HFFc6 (cell line): ENCODE measurements at places on chromosomes 11 and 22. TPM values are rescaled to one million over a fixed set of nuclear protein-coding genes. Genes with fewer than 3 reads are reported as not detected.

- no peaks in the 10 kb centered on the region for H3K36me3 ChIP-seq
- no peak overlapping the region for H3K27ac ChIP-seq
- no peak for DNase-seq
- no peaks in the 10 kb centered on the region for H3K4me1 ChIP-seq
Measured at GRCh38 chr22:46673205-46673604, 53.0 kb downstream of the GRAMD4 start.

DNA sequence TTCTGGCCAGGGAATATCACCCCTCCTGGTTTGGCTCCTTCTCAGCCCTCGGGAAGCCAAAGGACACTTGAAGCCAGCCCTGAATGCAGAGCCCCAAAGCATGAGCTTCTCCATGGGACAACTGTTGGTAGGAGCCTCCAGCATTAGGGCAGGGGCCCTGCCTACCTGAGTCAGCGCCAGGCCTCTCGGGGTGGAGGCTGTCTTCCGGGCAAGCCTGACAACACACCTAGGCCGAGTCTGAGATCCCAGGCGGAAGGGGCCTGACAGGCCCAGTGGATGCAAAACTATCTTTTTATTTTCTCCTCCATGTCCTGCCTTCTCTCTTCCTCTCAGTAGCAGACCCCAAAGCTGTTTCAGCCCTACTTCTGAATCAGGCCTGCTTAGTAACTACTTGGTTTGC is 27.6 kb downstream of the RCOR2 start:
- H3K4me1 ChIP-seq, result peaks cover 24% of the 10 kb centered on the region
- DNase-seq, result no peak
- H3K4me3 ChIP-seq, result no peak overlapping the region
- H3K27me3 ChIP-seq, result peaks cover 6% of the 10 kb centered on the region

The SLC6A5 gene
- total RNA-seq, result not detected in 3 replicates

DNA sequence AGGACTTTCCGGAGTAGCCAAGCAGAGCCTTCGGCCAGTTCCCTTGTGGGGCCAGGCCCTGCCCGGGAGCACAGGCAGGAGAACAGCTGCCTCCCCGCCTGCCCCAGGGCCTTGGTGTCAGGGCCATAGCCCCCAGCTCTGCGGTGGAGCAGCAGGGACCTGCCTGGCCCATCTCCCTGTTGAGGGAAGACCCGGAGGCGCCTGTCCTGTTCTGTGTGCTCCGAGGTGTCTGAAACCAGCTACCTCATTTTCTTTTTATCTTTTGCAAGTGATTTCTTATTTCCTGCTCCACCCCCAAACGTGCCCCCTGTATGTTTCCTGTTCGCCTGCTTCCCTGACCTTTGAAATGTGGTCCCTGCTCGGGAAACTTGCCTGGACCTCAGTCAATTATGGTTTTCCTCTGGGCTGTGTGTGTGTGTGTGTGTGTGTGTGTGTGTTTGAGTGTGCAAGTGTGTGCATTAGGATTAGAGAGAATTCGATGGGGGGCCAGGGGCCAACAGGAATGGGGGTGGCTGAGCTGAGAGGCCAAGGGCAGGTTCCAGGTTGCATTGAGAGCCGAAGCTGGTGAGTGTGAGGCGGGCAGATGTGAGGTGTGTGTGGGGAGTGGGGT is 19.1 kb downstream of the LRP5 start:
- no peaks in the 10 kb centered on the region for H3K36me3 ChIP-seq
- H3K4me1 ChIP-seq, result no peaks in the 10 kb centered on the region
- no peak overlapping the region for H3K4me3 ChIP-seq
- peaks cover 16% of the 10 kb centered on the region for H3K27me3 ChIP-seq
- no peak overlapping the region for H3K27ac ChIP-seq

DNA sequence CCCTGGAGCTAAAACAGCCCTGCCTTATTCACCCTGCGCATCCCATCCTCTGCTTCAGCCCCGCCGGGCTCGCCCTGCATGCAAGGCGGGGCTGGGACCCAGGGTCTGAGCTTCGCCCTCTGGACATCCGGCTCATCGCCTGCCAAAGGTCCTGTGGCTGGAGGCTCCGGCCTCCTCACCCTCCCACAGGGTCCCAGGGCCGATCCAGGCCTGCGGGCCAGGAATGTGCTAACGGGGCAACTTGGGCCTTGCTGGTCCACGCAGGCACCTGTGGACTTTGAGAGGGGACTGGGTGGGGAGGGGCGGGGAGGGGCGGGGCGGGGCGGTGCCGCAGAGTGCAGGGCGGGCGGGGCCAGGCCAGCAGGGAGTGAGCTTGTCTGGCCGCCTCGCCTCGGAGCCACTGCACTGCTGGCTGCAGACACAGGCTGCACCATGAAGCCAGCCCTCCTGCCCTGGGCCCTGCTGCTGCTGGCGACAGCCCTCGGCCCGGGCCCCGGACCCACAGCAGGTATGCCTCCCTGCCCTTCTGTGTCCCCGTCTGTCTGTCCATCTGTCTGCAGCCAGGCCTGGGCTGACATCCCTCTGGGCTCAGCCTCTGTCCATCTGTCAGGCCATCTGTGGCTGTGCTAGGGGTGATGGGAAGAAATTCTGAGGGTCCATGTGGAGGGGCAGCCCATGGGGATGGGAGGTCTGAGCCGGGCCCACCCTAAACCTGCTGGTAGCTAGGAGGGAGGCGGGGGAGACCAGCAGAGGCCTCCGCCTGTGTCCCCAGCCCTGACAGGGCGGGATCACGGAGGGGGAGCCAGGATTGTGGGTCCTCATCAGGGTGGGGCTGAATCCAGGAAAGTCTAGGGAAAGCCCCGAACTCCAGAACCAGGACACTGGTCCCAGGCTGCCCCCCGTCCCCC is at the start of gene SUSD2:
Gene SUSD2 (plus strand): TSS at position 400 of the 908 bp plus-strand sequence. CDS start 33 bp downstream, at position 433.
- no peak for DNase-seq
- no peaks in the 10 kb centered on the region for H3K36me3 ChIP-seq
- H3K4me3 ChIP-seq, result no peak within 1 kb of the TSS
- no peak within 1 kb of the TSS for H3K27ac ChIP-seq
- no peaks in the 10 kb centered on the region for H3K4me1 ChIP-seq

- H3K36me3 ChIP-seq, result no peaks in the 10 kb centered on the region
- no peak for DNase-seq
- H3K27ac ChIP-seq, result peak overlapping the region; percentile 76
- H3K4me1 ChIP-seq, result peaks cover 45% of the 10 kb centered on the region
- H3K4me3 ChIP-seq, result no peak overlapping the region
- no peaks in the 10 kb centered on the region; the same call in 1 of the 2 replicates for H3K27me3 ChIP-seq
Measured at GRCh38 chr11:86161837-86162236, 82.7 kb upstream of the EED start.

The CD3D gene
- not detected in 3 replicates for total RNA-seq

DNA sequence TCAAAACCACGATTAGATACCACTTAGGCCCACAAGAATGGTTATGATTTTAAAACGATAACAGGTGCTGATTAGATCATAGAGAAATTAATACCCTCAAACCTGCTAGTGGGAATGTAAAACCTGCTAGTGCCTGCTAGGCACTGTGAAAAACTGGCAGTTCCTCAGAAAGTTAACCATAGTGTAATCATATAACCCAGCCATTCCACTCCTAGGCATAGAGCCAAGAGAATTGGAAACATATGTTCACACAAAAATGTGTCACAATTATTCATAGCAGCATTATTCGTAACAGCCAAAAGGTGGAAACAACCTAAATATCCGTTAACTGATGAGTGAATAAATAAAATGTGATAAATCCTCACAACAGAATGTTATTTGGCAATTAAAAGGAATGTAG is 122.2 kb upstream of the SYN3 start:
- no peak overlapping the region for H3K4me3 ChIP-seq
- no peaks in the 10 kb centered on the region for H3K4me1 ChIP-seq
- H3K27ac ChIP-seq, result no peak overlapping the region
- no peaks in the 10 kb centered on the region for H3K36me3 ChIP-seq
- no peaks in the 10 kb centered on the region for H3K27me3 ChIP-seq

GRCh38 chr22:46259374-46259773 is 3.8 kb downstream of the PKDREJ start:
- H3K27ac ChIP-seq, result no peak overlapping the region
- DNase-seq, result no peak

DNA sequence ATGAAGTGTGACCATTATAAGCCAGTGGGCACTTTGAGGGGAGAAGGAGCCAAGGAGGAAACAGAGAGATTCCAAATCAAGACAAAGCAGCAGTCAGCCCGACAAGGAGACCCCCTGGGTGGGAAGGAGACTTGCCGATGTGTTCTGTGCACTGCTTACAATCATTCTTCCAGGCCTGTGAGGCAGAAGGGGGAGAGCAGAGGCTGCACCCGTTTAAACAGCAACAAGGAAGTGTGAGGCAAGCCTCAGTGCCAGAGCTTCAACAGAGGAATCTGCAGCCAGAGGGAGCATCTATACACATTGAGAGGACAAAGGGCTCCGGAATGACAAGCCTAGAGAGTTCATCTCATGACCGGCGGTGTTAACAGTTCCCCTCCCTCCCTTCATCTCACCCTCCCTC is 121.1 kb downstream of the NXPE2 start:
- DNase-seq, result no peak
- no peaks in the 10 kb centered on the region for H3K4me1 ChIP-seq
- no peak overlapping the region for H3K4me3 ChIP-seq
- H3K27me3 ChIP-seq, result peaks cover 2% of the 10 kb centered on the region; the same call in 1 of the 2 replicates
- H3K36me3 ChIP-seq, result no peaks in the 10 kb centered on the region

GRCh38 chr22:46714550-46714949 is 23.5 kb downstream of the CERK start:
- H3K4me1 ChIP-seq, result peaks cover 16% of the 10 kb centered on the region
- peaks cover 2% of the 10 kb centered on the region; the same call in 1 of the 2 replicates for H3K27me3 ChIP-seq
- peaks cover 34% of the 10 kb centered on the region for H3K36me3 ChIP-seq

GRCh38 chr22:27460591-27461347 is 340.8 kb downstream of the MN1 start:
- peak; percentile 54 for DNase-seq
- peak overlapping the region; percentile 95 for H3K27ac ChIP-seq
- H3K4me3 ChIP-seq, result peak overlapping the region; percentile 39
- peaks cover 82% of the 10 kb centered on the region for H3K4me1 ChIP-seq
- no peaks in the 10 kb centered on the region for H3K36me3 ChIP-seq

The INCENP gene
- 31.8 and 57.3 TPM in 2 replicates for total RNA-seq

GRCh38 chr11:134574425-134574824 is 162.4 kb upstream of the B3GAT1 start:
- no peaks in the 10 kb centered on the region; the same call in 1 of the 2 replicates for H3K27me3 ChIP-seq
- no peak for DNase-seq
- peaks cover 9% of the 10 kb centered on the region; the same call in 1 of the 2 replicates for H3K36me3 ChIP-seq
- H3K4me1 ChIP-seq, result no peaks in the 10 kb centered on the region
- no peak overlapping the region for H3K4me3 ChIP-seq

DNA sequence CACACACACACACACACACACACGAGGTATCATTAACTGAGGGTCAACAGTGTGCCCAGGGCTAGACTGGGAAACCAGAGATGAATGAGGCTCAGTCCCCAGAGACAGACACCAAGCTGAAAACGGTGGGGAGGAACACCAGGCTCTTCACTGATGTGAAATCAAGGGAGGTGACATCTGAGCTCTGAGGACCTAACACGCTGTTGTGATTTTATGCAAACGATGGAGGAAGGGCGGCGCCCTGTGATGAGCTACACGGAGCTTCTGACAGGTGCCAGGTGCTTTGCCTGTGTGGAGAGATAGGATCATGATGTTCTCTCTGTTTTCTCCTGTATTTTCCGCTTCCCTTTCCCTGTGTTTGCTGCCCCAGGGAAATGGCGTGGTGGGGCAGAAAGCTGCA is 6.5 kb upstream of the CYB5R3 start:
- no peak for DNase-seq
- no peak overlapping the region for H3K27ac ChIP-seq
- peaks cover 7% of the 10 kb centered on the region for H3K4me1 ChIP-seq
- H3K36me3 ChIP-seq, result no peaks in the 10 kb centered on the region
- H3K27me3 ChIP-seq, result 0 out of 2 replicates have a peak, but pooled peaks cover 2% of the 10 kb centered on the region

The GRM5 gene
- total RNA-seq, result not detected in 2 replicates

DNA sequence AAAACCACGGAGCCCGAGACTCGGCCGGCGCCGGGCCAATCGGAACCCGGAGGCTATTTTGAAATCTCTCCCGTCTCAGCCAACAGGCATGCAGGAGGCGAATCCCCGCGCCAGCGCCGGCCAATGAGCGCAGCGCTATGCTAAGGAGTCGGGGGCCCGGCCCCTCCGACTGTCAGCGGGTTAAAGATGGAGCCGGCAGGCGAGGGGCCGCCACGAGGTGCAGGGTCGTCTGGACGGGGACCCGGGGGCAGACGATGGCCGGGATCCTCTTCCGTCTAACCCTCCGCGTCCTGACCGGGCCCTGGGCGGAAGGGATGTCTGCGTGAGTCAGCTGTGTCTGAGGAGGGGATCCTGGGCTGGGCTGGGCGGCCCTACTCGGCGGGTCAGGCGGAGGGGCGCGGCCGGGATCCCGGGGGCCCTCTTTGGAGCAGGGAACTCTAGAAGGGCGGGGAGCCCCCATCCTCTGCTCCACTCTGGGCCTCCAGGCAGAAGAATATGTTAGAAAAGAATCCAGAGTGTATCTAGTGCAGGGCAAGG is 10.0 kb downstream of the SDF2L1 start:
- H3K27me3 ChIP-seq, result peaks cover 2% of the 10 kb centered on the region
- peaks cover 23% of the 10 kb centered on the region for H3K4me1 ChIP-seq
- H3K4me3 ChIP-seq, result peak overlapping the region; percentile 97

- no peak overlapping the region for H3K27ac ChIP-seq
- H3K4me3 ChIP-seq, result no peak overlapping the region
- DNase-seq, result no peak
- H3K4me1 ChIP-seq, result no peaks in the 10 kb centered on the region
Measured at GRCh38 chr11:22991196-22991595, 130.9 kb upstream of the CCDC179 start.

The ARHGAP42 gene
- 1.2 to 3.3 TPM (median 1.7 TPM) in 3 replicates for total RNA-seq

The INPP5J gene
- total RNA-seq, result 0.72 to 1.6 TPM (median 0.94 TPM) in 3 replicates

The ZNRF3 gene
- 2.5 to 4.0 TPM (median 3.6 TPM) in 3 replicates for total RNA-seq

The KRTAP5-10 gene
- total RNA-seq, result not detected in 3 replicates

The HEPN1 gene
- total RNA-seq, result not detected in 3 replicates

The TYR gene
- not detected in 3 replicates for total RNA-seq

The CRKL gene
- 44.0 and 44.1 TPM in 2 replicates for total RNA-seq

- DNase-seq, result no peak
- H3K36me3 ChIP-seq, result no peaks in the 10 kb centered on the region
- no peak overlapping the region for H3K4me3 ChIP-seq
- H3K27me3 ChIP-seq, result peaks cover 56% of the 10 kb centered on the region
- H3K4me1 ChIP-seq, result no peaks in the 10 kb centered on the region
Measured at GRCh38 chr11:1654388-1655167, 25.0 kb downstream of the KRTAP5-5 start.

The EIF3D gene
- total RNA-seq, result 163 to 181 TPM (median 168 TPM) in 3 replicates

The QSER1 gene
- 19.0 to 25.6 TPM (median 20.6 TPM) in 3 replicates for total RNA-seq

- H3K27ac ChIP-seq, result no peak overlapping the region
- DNase-seq, result no peak
- no peak overlapping the region for H3K4me3 ChIP-seq
- no peaks in the 10 kb centered on the region for H3K4me1 ChIP-seq
Measured at GRCh38 chr11:95734009-95734572, 55.5 kb downstream of the FAM76B start.

The AAMDC gene
- total RNA-seq, result 33.3 to 38.2 TPM (median 33.9 TPM) in 3 replicates

The WNT7B gene
- total RNA-seq, result 0.26 TPM in 1 of 2 replicates, not detected in the other

DNA sequence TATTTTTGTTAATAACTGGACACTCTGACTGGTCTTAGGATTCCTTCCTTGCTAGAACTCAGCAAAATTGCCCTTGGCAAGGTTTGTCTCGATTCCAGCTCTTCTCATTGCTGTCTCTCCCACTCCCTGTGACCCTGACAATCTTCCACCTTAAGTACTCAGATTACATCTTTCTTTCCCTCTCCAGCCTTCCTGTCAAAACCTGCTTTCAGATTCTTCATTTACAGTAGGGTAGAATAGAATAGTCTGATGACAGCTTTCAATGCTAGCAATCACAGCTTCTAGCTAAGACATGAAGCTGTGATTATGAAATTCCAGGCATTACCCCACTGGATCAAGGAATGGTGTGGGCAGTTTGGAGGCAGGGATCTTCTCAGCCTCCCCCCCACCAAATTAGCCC is 39.2 kb upstream of the LMO2 start:
- H3K4me3 ChIP-seq, result no peak overlapping the region
- H3K36me3 ChIP-seq, result peaks cover 5% of the 10 kb centered on the region; the same call in 1 of the 2 replicates
- H3K4me1 ChIP-seq, result no peaks in the 10 kb centered on the region
- H3K27ac ChIP-seq, result no peak overlapping the region
- DNase-seq, result no peak
